ENCODE measurements at places on chromosomes 7 and 10.
A peak's percentile ranks its signal among the peaks of the same experiment; 100 is the strongest.

GRCh38 chr10:96765406-96766240, 45.3 kb upstream of the PIK3AP1 start:
- H3K4me3 ChIP-seq, result no peak overlapping the region
- H3K27ac ChIP-seq, result no peak overlapping the region
- H3K4me1 ChIP-seq, result peaks cover 3% of the 10 kb centered on the region

DNA sequence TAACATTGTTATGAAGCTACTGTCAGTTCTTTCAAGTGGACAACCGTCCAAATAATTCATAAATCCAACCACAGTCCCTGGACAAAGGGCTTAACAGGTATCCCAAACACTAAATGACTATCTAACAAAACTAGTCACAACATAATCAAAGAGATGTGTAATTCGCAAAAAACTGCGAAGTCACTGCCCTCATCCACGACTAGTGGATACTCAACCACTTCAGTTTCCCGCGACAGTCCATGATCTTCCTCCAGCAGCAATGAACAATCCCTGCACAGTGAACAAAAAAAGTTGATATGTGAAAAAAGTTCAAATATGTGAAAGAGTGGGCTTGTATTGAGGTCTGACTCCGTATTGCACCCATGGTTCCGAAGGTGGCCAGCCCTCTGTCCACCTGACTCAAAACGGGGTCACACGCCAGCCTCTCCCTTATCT, 287 bp downstream of the DCLRE1A start:
- no peaks in the 10 kb centered on the region for H3K27me3 ChIP-seq
- H3K36me3 ChIP-seq, result no peaks in the 10 kb centered on the region
- H3K4me3 ChIP-seq, result peak overlapping the region; percentile 84
- DNase-seq, result no peak
- H3K4me1 ChIP-seq, result peaks cover 23% of the 10 kb centered on the region
- peak overlapping the region; percentile 42 for H3K27ac ChIP-seq

DNA sequence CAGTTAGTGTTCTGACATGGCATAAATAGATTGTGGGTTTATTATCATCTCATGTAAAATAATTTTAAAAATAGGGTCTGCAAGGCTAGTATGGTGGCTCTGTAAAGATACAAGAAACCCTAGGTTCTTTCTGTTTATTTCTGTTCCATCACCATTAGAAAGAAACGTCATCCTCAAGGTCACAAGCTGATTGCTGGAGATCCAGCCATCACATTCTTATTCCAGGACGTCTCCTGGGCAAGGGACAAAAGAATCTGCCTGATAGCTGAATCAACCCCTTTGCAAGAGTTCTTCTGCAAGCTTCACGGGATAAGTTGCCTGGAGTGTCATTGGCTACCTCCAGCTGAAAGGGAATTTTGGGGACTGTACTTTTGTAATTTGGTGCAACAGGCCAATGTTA, 184.4 kb downstream of the CAMK1D start:
- no peak overlapping the region for H3K4me3 ChIP-seq
- no peaks in the 10 kb centered on the region for H3K4me1 ChIP-seq
- H3K27ac ChIP-seq, result no peak overlapping the region
- no peaks in the 10 kb centered on the region for H3K36me3 ChIP-seq

DNA sequence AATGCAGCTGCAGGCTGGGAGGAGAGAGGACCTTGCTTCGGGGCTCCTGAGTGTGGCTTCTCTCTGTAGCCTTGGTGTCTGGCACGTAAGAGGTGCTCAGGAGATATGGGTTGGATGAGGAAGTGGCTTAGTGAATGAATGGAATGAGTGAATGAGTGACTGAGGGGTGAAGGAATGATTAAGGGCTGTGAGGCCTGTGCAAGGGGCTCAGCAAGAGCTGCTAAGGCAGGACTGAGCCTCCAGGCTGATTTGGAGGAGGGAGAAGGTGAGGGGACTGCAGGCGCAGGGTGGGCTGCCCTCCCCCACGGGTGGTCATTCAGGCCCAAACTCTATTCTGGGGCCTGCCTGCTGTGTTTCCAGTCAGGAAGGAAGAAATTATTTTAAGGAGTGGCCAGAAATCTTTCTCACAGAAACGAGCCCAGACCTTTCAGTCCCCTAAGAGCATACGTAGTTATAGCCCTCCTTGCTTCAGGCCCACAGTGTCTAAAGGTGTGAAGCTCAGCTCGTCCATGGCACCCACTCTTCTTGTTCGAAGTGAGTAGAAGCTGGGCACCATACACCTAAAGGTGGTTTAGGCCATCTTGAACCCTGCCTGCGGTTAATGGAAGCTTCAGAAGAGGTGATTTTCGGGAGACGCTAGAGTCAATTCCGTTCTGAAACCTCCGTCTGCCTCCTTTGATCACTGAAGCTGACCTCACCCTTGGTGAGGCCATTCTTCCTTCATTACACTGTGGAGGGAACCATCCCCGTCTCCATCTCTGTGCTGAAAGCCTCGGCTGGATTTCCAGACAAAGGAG, 49.5 kb upstream of the SAMD8 start:
- no peaks in the 10 kb centered on the region for H3K36me3 ChIP-seq
- H3K27ac ChIP-seq, result no peak overlapping the region
- no peaks in the 10 kb centered on the region for H3K4me1 ChIP-seq
- H3K4me3 ChIP-seq, result no peak overlapping the region
- no peaks in the 10 kb centered on the region for H3K27me3 ChIP-seq

DNA sequence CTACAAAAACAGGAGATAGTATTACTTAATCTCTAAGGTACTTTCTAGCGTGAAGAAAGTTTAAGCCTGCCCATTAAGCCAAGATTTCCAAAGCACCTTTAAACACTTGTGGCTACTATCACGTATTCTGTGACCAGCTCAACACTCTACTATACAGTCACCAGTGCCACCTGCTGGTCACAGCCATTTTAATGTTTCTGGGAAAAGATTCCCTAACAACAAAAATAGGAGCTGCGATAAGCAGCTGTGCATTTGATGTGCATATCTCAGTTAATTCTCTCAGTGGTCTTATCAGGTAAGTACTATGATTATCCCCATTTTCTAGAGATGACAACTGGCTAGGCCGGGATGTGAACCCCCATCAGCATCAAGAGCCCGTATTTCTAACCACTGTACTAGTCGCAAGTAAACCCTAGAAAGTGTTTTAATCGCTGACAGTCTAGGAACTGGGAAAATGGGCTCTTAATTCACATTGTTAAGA, 860 bp downstream of the SEC31B start:
- H3K4me1 ChIP-seq, result peaks cover 12% of the 10 kb centered on the region
- H3K27ac ChIP-seq, result no peak overlapping the region
- DNase-seq, result peak; percentile 38
- H3K4me3 ChIP-seq, result no peak overlapping the region
- H3K27me3 ChIP-seq, result no peaks in the 10 kb centered on the region
- peaks cover 32% of the 10 kb centered on the region for H3K36me3 ChIP-seq

DNA sequence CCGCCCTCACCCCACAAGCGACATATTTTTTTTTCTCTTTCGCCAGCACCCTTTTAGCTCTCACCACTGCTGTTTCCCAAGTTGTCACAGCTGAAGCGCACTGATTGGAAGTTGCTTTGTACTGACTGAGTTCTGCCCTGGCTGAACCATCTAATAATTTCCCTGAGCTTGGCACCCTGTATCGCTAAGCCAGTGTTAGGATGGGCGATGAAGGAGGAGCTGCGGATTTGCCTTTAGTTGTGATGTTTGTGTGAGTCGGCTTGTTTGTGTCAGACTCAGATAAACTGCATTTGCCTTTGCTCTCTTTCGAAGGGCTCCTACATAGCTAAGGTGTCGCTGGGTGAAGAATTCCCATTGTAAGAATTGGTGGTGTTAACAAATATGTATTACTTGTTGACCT, 1.3 kb upstream of the ATXN7L1 start:
- no peak for DNase-seq
- H3K36me3 ChIP-seq, result no peaks in the 10 kb centered on the region

GRCh38 chr10:112637901-112638300, 190.9 kb downstream of the VTI1A start:
- H3K27me3 ChIP-seq, result no peaks in the 10 kb centered on the region
- DNase-seq, result no peak
- no peaks in the 10 kb centered on the region for H3K4me1 ChIP-seq
- no peak overlapping the region for H3K4me3 ChIP-seq

GRCh38 chr10:70828923-70829322, 13.2 kb downstream of the SGPL1 start:
- no peak overlapping the region for H3K4me3 ChIP-seq
- H3K4me1 ChIP-seq, result no peaks in the 10 kb centered on the region
- peaks cover 30% of the 10 kb centered on the region for H3K36me3 ChIP-seq
- H3K27ac ChIP-seq, result no peak overlapping the region

DNA sequence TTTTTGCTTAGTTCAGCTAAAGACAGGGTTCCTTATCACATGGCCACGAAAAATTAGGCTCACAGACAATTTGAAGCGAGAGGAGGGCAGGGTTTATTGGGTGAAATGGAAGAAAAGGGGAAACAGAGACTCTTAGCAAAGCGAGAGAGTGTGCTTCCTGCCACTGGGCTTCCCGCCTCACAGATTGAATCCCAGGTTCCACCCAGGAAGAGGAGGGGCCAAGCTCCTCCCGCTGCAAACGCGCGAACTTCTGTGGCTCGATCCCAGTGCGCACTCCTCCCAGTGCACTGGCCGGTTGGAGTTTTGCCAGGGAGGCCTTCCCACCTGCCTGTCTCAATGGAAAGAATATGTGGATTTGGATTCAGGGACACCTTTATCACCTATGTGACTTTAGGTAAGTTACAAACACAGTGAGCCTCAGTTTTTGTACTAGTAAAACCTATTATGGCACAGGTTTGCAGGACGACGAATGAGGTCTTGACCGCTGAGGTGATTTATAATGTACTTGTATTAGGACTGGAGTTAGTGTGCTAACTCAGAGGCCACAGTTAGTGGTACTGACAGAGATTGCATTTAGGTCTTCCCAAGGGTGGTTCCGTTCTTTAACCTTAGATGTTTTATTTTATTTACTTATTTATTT, 48.5 kb upstream of the SP8 start:
- no peak for DNase-seq
- H3K4me3 ChIP-seq, result no peak overlapping the region
- H3K36me3 ChIP-seq, result no peaks in the 10 kb centered on the region

DNA sequence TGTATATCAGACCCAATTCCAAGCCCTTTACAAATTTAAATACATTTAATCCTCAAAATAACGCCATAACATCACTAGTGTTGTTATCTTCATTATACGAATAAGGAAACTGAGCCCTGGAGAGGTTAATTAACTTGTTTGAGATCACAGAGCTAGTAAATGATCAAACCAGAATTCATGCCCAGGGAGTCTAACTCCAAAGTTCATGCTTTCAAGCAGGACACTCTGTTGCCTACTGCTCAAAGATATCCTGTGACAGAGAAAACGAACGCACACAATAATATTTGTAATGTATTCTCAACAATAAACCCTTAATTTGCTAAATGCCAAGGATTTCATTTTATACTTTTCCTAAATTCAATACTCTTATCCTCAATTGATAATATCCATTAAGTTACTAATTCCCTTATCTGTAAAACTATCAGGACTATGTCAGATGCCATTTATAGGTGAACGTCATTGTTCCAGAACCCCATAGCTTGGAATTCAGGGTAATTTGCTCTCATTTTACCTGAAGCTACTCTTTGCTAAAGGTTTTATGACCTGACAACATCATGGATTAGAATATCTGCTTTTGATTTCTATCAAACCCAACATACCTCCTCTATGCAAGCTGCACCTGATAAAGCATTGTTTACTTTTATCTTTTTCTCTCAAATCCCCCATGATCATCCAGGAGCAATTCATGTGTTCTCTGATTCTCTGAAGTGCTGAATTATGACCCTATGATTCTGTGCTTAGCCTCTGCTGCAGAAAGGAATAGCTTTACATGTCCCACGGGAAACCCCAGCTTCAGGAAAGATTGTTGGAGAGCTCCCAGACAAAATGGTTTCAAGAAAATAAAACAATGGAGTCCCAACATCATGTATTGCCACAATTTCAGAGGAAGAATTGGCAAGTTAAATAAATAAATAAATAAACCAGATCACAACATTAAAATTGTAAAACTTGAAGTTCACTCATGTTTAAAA, 150.2 kb upstream of the CDK1 start:
- H3K27ac ChIP-seq, result no peak overlapping the region
- no peaks in the 10 kb centered on the region for H3K4me1 ChIP-seq

DNA sequence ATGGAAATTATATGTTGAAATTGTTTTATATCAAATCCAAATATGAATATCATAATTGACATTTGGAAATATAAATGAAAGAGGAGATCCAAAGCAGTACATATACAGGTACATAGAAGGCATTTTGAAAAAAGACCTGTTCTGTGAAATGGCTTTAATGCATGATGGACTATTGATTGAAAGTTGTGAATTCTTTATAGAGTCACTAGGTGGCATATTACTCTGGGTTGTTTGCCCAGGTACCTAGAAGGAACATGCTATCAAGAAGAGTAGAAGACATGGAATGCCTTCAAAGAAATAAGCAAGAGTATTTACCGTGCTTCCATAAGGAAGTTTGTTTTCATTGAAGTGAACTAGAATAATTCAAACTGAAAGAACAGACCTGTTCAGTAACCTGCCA, 160.0 kb upstream of the ANK3 start:
- no peaks in the 10 kb centered on the region for H3K36me3 ChIP-seq
- DNase-seq, result no peak
- no peak overlapping the region for H3K27ac ChIP-seq
- H3K27me3 ChIP-seq, result no peaks in the 10 kb centered on the region
- no peak overlapping the region for H3K4me3 ChIP-seq

GRCh38 chr7:26105236-26105635, 46.8 kb upstream of the NFE2L3 start:
- no peak overlapping the region for H3K4me3 ChIP-seq
- DNase-seq, result no peak
- H3K27me3 ChIP-seq, result no peaks in the 10 kb centered on the region
- peaks cover 24% of the 10 kb centered on the region for H3K4me1 ChIP-seq
- H3K36me3 ChIP-seq, result no peaks in the 10 kb centered on the region

DNA sequence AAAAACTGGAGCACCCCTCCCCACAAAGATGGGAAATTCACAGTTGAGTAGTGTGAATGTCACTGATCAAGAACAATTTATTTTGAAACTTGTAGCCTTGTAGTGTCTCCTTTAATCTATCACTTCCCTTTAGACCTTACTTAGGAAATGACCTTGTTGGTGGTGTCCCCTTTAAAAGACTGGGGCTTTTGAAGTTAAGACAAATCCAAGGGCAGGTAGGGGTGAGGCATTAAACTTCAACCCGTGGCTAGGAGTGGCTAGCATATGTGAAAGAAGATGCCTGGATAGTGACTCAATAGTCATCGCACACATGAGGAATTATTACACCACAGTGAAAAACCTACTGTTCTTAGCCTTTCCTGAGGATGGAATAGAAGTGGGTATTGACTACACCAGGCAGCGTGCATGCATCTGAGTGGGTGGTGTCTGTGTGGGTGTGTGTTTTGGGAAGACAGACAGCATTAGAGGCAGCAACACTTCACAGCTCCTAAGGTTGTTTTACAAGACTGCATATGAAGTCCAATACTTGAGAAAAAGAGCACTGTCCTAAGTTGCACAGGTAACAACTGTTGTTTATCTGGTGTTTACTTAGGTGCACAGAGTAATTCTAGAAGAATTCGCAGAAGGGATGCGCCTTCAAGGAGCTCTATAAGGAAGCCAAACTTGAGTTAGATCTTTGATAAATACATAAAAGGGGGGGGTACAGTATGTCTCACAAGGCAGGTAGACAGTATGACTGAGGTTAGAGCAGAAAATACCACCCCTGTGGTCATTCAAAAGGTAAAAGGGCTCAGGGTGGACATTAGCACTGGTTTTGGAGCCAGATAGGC, 32.9 kb downstream of the ABLIM1 start:
- H3K36me3 ChIP-seq, result no peaks in the 10 kb centered on the region
- no peak overlapping the region for H3K27ac ChIP-seq
- H3K4me3 ChIP-seq, result no peak overlapping the region
- no peaks in the 10 kb centered on the region for H3K4me1 ChIP-seq
- DNase-seq, result no peak

GRCh38 chr7:73773700-73774517, 3.8 kb upstream of the CLDN3 start:
- no peak overlapping the region for H3K4me3 ChIP-seq
- no peak overlapping the region for H3K27ac ChIP-seq
- H3K36me3 ChIP-seq, result no peaks in the 10 kb centered on the region
- DNase-seq, result no peak
